ENCODE measurements at places on chromosomes 5 and 9.

DNA sequence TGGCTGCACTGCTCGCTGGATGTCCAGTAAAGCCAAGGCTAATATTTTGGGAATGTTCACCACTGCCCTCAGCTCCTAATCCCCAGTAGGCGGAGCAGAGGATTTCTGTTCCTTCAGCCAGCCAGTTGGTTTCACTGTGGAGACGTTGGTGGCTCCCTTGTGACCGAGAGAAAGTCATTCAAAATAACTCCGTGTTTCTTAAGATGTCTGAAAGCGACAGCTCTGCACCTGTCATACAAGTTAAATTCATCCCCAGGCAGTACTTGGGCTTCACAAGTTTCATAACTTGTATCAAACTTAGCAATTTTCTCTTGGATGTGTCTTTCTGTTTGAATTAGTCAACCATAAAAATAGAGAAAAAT is 382 bp upstream of the CDKN2B start:
- no peak for DNase-seq

GRCh38 chr5:135565725-135566421 is 12.9 kb downstream of the CXCL14 start:
- DNase-seq, result no peak

GRCh38 chr5:139134906-139135305 is 63.3 kb downstream of the SIL1 start:
- DNase-seq, result no peak

GRCh38 chr5:176687881-176688280 is 40.6 kb downstream of the TSPAN17 start:
- DNase-seq, result no peak

- DNase-seq, result no peak
These were observed 171.6 kb upstream of the PPP1R2B start for GRCh38 chr5:156678484-156678883.

GRCh38 chr5:141484641-141485311 is at the start of gene PCDHGC4:
TSS of gene PCDHGC4 (plus strand) at chr5:141485030. CDS start at chr5:141485174, 144 bp downstream.
- DNase-seq, result no peak

DNA sequence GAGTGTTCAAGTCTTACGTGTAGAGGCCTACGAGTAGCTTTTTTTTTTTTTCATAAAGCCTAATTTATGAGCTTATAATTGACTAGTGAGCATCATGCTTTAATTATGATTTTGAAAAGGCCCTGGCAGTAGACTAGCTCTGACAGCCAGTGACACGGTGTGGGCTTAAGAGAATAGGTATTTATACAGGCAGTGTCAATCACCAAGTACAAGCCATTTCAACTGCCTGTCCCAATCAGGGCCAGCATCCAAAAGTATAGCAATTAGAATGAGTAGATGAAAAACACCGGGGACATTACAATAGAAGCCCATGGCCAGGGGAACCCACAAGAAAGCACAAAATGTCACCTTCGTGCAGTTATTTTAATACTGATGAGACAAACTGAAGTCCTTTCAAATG is 552.8 kb downstream of the CAAP1 start:
- DNase-seq, result no peak

DNA sequence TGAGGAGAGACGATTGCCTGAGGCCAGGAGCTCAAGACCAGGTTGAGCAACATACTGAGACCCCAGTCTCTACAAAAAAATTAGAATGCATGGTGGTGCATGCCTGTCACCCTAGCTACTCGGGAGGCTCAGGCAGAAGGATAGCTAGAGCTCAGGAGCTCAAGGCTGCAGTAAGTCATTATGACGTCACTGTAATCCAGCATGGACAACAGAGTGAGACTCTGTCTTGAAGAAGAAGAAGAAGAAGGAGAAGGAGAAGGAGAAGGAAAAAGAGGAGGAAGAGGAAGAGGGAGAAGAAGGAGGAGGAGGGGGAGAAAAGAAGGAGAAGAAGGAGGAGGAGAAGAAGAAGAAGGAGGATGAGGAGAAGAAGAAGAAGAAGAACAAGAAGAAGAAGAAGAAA is 519.1 kb downstream of the CDH9 start:
- no peak for DNase-seq

Data from activated gamma-delta T cell (primary cell).